Ascending aorta (tissue), 2 donors: ENCODE measurements at places on chromosomes 6 and 20.

DNA sequence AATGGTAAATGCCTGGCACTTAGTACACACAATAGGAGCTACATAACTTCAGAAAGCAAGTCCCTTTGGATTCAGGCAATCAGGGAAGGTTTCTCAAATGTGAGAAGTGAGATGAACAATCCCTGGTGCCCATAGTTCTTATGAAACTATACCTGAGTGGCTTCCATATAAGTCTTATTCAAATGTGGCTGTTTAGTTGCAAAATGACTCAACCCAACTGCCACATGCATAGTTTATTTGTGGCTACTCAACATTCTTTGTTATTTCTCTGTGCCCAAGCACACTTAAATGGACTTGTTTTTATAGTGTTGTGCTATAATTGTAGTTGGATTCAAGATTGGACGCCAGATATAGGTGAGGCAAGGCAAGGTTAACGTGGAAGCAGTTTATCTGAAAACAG is 93.7 kb upstream of the ATXN1 start:
- no peaks in the 10 kb centered on the region for H3K27me3 ChIP-seq
- no peak for DNase-seq
- H3K4me1 ChIP-seq = no peaks in the 10 kb centered on the region
- H3K36me3 ChIP-seq = no peaks in the 10 kb centered on the region

DNA sequence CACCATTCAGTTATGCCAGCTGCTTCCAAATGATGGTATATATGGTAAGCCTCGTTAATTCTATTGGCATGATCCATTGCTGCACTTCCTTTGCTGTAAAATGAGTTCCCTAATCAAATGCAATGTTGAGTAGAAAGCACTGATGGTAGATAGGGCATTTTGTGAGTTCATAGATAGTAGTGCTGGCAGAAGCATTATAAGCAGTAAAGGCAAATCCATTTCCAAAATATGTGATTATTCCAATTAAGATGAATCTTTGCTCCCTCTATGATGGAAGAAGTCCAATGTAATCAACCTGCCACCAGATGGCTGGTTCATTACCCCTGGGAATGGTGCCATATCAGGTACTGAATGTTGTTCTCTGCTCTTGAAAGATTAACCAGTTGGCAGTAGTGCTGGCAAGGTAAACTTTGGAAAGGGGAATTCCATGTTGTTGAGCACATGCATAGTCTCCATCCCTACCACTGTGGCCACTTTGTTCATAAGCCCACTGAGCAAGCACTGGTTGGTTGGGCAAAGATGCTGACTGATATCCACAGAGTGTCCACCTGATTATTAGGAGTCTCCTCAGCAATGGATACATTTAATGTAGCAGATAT is 5.6 kb upstream of the TBPL1 start:
- H3K27me3 ChIP-seq = no peaks in the 10 kb centered on the region
- no peak overlapping the region for H3K4me3 ChIP-seq
- H3K36me3 ChIP-seq = no peaks in the 10 kb centered on the region
- DNase-seq = no peak

GRCh38 chr20:45163083-45163803 is 11.5 kb upstream of the PI3 start:
- no peak for DNase-seq
- no peak overlapping the region for H3K27ac ChIP-seq
- no peaks in the 10 kb centered on the region for H3K27me3 ChIP-seq
- no peaks in the 10 kb centered on the region for H3K4me1 ChIP-seq
- H3K36me3 ChIP-seq = no peaks in the 10 kb centered on the region

GRCh38 chr20:50758469-50758868 is 27.1 kb downstream of the PARD6B start:
- H3K36me3 ChIP-seq = no peaks in the 10 kb centered on the region
- H3K27ac ChIP-seq = no peak overlapping the region
- H3K27me3 ChIP-seq = no peaks in the 10 kb centered on the region

DNA sequence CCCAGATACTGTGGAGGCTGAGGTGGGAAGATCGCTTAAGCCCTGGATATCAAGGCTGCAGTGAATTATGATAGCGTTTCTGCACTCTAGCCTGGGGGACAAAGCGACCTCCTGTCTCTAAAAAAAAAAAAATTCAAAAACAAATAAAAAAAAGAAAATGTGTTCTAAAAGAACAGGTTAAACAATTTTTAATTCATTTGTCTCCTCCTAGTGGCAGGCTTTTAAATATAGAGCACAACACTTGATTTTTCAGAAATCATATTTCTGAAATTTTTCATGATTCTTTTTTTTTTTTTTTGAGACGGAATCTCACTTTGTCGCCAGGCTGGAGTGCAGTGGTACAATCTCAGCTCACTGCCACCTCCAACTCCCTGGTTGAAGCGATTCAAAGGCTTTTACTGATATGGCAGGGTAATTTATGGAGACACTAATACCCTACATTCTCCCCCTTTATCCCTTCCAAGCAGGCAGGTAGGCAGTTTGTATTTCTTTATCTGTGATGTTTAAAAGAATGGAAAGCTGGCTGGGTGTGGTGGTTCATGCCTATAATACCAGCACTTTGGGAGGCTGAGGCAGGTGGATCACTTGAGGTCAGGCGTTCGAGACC is 8.7 kb upstream of the GTF3C6 start:
- H3K4me3 ChIP-seq = no peak overlapping the region
- H3K27me3 ChIP-seq = no peaks in the 10 kb centered on the region
- DNase-seq = no peak
- H3K36me3 ChIP-seq = no peaks in the 10 kb centered on the region
- no peaks in the 10 kb centered on the region for H3K4me1 ChIP-seq

- peaks cover 14% of the 10 kb centered on the region for H3K36me3 ChIP-seq
- H3K4me1 ChIP-seq = no peaks in the 10 kb centered on the region
- no peak overlapping the region for H3K27ac ChIP-seq
- H3K4me3 ChIP-seq = no peak overlapping the region
Measured at GRCh38 chr20:1306316-1307135, 22.4 kb downstream of the SDCBP2 start.

- no peak for DNase-seq
- no peaks in the 10 kb centered on the region for H3K27me3 ChIP-seq
- H3K4me3 ChIP-seq = no peak overlapping the region
Measured at GRCh38 chr6:24340998-24341938, 16.6 kb downstream of the DCDC2 start.

DNA sequence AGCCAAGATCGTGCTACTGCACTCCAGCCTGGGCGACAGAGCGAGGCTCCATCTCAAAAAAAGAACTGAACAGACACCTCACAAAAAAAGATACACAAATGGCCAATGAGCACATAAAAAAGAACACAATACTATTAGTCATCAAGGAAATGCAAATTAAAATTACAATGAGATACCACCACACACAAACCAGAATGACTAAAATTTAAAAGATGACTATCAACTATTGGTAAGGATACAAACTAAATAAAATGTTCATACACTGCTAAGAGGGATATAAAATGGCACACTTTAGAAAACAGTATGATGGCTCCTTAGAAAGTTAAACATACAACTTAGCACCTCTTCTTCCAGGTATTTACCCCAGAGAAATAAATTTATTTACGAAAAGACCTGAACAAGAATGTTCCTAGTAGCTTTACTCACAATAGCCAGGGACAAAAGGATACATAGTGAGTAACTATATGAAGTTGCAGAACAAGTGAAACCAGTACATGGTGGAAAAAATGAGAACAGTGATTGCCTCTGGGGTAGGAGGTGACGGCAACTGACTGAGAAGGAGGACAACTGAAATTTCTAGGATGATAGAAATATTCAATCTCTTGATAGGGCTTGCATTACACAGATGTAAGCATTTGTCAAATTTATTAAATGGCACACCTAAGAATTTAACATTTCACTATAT is 53.2 kb downstream of the FAM8A1 start:
- no peak overlapping the region for H3K27ac ChIP-seq
- no peaks in the 10 kb centered on the region for H3K27me3 ChIP-seq
- H3K4me1 ChIP-seq = peaks cover 4% of the 10 kb centered on the region
- H3K4me3 ChIP-seq = no peak overlapping the region

GRCh38 chr6:146917182-146917581 is 287.0 kb upstream of the STXBP5 start:
- H3K27ac ChIP-seq = no peak overlapping the region
- H3K4me3 ChIP-seq = no peak overlapping the region
- no peaks in the 10 kb centered on the region for H3K4me1 ChIP-seq
- H3K36me3 ChIP-seq = no peaks in the 10 kb centered on the region
- no peaks in the 10 kb centered on the region for H3K27me3 ChIP-seq

DNA sequence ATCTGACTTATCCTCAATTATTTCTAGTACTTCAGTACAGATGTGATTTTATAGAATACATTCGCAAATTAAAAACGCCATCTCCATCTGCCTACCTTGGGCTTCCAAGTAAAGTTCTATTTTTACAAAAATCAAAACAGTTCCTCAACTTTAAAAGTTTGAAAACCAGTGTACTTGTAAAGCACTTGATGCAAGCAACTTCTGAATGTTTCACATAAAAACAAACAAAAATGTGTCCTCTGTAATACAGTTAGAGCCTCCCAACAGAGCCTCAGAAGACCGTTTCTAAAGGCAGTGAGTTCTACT is 384 bp upstream of the MANEA start:
- H3K4me3 ChIP-seq = peak overlapping the region; percentile 68
- no peaks in the 10 kb centered on the region for H3K27me3 ChIP-seq
- H3K4me1 ChIP-seq = peaks cover 18% of the 10 kb centered on the region
- DNase-seq = no peak

DNA sequence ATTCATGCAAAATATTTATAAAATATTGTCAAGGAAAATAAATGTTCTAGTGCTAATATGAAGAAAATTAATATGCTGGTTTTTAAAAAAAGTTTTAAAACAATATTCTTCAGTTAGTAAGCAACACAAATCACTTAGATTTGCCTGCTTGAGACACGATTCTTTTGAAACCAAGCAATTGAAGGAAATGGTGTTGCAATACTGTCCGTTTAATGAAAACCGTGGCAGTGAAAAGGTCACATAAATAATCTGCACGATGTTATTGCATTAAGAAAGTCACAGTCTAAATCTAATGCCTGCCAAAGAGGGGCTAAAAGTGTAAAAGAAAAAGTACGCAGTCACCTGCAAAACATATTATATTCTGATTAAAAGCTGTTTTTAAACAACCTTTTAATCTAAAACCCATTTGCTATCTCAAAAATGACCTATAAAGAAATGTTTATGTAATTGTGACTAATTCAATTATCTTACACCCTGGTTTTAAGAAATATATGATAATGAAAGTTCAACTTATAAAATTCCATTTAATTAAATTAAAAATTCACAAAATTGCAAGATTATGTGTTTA is 143.0 kb downstream of the GMDS start:
- no peaks in the 10 kb centered on the region for H3K27me3 ChIP-seq
- no peaks in the 10 kb centered on the region for H3K36me3 ChIP-seq
- H3K4me1 ChIP-seq = peaks cover 9% of the 10 kb centered on the region
- peak overlapping the region; percentile 85 for H3K27ac ChIP-seq
- DNase-seq = no peak
